ENCODE measurements at places on chromosomes 4 and X. TPM values are rescaled to one million over a fixed set of nuclear protein-coding genes. Genes with fewer than 3 reads are reported as not detected.

The LYAR gene
- 13.3 TPM for total RNA-seq

- DNase-seq = no peak
These were observed 246.7 kb downstream of the PALLD start for GRCh38 chr4:168743601-168744000.

GRCh38 chr4:102299354-102300107, 45.8 kb downstream of the SLC39A8 start:
- DNase-seq = no peak

DNA sequence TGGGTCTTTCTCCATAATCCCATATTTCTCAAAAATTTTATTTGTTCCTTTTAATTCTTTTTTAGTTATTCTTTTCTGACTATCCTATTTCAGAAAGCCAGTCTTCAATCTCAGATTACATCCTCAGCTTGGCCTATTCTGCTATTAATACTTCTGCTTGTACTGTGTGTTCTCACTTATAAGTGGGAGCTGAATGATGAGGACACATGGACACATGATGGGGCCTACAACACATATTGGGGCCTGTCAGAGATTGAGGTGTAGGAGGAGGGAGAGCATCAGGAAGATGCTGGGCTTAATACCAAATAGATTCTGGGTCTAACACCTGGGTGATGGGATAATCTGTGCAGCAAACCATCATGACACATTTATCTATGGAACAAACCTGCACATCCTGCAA, 82.3 kb downstream of the MAGEE1 start:
- no peak for DNase-seq

The MAGEA3 gene
- total RNA-seq = not detected

Data from upper lobe of right lung (tissue), 1 donor.